ENCODE measurements at places on chromosomes 1 and 21.

- no peak for DNase-seq
Measured at GRCh38 chr1:41347276-41347675, 14.0 kb upstream of the FOXO6 start.

- DNase-seq: no peak
Measured at GRCh38 chr21:37368541-37369279, 2.1 kb downstream of the DYRK1A start.

GRCh38 chr1:68149110-68149798 is 83.1 kb downstream of the WLS start:
- DNase-seq: no peak

- no peak for DNase-seq
Measured at GRCh38 chr1:160411271-160412027, 11.1 kb downstream of the VANGL2 start.

DNA sequence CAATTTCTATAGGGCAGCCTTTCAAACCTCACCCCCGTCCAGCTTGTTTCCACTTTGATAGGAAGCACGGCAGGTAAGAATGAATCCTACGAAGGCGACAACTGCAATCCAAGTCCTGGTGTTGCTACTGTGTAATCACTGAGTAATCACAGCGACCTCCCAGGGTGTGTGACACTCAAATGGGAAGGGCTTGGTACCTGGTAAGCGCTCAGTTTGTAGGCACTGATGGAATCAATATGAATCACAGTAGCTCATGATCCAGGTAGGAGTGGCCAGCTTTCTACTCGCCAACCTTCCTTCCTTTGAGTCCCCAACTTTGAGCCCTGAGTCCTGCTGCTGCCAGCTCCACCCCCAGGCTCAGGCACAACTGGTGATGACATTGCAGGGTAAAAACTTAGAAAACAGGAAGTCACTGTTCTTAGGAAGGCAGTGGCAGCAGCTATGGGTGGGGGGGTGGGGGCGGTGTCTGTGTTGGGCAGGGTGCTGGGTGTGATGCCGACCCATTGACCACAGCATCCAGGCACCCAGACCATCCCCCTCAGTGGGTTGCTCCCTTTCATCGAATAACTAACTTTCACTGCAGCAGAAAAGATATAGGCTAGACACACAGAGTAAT is 70.7 kb downstream of the CD247 start:
- no peak for DNase-seq

- DNase-seq: no peak
Measured at GRCh38 chr1:82567348-82567747, 766.6 kb downstream of the ADGRL2 start.

GRCh38 chr1:155168456-155169210 is 4.5 kb downstream of the KRTCAP2 start:
- DNase-seq: no peak

DNA sequence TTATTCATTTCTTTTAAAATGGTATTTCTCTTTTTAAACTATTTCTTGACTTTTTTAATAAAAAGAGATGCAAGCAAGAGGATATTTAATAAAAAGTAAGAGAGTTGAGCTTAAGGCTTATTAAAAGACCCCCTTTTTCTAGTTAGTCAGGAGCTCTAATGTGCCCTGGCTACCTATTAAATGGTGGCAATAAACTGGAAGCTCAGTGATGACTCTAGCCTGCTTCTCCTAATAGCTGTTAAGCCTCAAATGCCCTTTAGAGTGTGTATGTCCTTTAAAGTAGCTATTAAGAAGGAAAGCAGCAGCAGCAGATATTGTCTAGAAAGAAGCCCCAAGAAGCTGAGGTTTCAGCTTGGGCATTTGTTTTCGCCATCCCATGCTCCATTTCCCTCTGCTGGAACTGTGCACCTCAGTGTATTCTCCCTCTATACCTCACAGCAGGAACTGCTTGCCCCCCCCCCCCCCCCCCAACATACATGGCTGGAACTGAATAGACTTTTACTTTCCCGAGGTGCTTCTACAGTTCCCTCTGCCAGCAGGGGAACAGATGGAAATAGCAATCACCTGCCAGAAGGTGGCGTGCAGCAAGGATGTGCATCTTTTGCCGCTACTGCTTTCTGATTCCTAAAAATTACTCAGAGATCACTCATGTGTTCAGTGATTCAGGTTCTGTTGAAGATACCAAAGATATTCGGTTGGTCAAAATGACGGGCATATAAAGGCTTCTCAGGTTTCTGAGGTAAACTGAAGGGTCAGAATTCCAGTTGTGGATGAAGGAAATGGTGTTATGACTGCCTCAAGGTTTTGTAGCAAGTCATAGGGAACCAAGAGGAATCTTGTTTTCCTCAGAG is 2.5 kb downstream of the RGS4 start:
- DNase-seq: peak; percentile 98

GRCh38 chr1:167499106-167499505 is 19.2 kb downstream of the CD247 start:
- no peak for DNase-seq

DNA sequence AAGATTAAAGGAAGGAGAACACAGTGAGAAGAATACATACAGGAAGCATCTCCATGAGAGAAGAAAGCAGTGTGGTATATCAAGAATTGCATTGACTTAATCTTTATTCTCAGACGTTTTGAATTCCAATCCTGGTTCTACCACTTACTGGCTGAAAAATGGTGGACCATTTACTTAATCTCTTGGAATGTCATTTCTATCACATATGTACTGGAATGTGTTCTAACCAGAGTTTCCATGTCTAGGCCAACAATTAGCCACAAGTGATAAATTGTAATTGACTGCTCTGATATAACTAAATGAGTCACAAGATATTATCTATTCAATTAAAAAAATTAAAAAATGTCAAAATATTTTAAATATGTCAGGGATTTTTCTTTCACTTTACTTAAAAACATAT is 626.1 kb downstream of the PTPRC start:
- no peak for DNase-seq

DNA sequence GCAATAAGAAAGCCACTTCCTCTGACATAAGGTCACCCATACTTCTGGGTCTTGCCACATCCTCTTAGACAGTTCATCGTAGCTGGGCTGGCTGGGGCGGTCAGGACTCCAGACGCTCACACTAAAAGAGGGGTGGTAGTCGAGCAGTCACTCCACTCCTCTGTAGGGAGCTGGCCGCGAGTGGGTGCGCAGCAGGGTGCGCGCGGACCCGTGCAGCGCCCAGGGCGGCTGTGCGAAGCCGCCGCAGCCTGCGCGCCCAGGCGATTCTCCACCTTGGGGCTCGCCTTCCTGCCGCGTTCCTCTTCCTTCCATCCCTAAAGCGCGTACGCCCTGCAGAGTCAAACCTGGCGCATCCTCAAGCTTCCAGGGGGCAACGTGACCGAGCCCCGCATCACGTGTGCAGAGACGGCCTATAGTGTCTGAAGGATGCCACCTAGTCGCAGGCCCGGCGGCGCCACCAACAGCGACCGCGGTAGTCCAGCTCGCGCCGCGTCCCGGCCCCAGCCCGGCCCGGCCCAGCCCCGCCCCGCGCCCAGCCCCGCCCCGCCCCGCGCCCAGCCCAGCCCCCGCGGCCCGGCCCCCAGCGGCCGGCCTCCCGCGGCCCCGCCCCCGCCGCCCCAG is 360 bp upstream of the PRDX6 start:
- peak; percentile 79 for DNase-seq

GRCh38 chr1:212565079-212565478 is 43.5 kb upstream of the ATF3 start:
- no peak for DNase-seq

DNA sequence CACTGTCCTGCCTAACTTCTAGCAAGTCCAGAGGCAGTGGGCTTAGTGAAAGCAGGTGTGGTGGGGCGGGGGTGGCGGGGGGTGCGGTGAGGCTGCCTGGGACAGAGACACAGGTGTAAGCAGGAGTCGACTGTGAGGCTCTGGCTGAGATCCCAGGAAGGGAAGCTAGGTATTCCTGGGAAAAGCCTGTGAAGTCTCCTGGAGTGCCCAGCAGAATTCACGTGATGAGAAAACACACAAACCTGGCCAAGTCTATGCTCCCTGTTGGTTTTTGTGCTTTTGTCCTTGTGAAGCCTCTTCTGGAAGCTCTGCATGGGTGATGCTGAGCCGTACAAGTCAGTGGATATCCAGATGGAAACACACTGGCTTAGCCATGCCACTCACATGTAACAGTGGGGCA is 5.3 kb downstream of the GALNT2 start:
- DNase-seq: no peak

GRCh38 chr1:16888860-16889816 is 6.6 kb upstream of the RNU1-2 start:
- DNase-seq: peak; percentile 39

GRCh38 chr1:171743081-171743870 is 1.4 kb upstream of the VAMP4 start:
- DNase-seq: peak; percentile 40

- DNase-seq: no peak
Measured at GRCh38 chr1:87052961-87053360, 138.5 kb downstream of the HS2ST1 start.

DNA sequence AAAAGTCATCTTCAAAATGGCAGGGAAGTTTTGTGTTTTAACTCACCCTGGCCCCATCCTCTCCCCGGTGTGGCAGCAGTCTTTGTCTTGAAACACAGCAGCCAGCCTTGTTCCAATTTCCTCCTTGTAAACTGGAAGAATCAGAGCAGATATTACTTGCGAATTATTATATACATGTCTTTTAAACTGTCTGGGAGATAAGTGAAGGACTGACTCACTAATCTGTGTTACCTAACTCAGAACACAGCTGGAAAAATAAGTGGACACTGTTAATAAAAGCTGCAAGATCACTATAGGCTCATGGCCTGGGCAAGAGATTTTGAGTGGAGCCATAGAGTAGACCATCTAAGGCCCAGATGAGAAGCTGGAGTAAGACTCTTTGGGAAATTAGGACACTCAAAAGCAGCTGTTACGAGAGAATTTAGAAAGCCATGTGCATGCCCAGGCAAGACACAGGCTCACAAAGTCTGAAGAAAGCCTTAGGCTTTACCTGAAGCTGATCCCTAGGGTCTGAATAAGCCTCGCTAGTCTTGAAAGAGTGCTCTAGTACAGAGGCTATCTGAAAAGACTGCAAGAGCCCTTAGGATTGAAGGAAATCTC is 233.0 kb upstream of the RAB4A start:
- no peak for DNase-seq

- DNase-seq: no peak
Measured at GRCh38 chr1:208213786-208214185, 30.4 kb downstream of the PLXNA2 start.

DNA sequence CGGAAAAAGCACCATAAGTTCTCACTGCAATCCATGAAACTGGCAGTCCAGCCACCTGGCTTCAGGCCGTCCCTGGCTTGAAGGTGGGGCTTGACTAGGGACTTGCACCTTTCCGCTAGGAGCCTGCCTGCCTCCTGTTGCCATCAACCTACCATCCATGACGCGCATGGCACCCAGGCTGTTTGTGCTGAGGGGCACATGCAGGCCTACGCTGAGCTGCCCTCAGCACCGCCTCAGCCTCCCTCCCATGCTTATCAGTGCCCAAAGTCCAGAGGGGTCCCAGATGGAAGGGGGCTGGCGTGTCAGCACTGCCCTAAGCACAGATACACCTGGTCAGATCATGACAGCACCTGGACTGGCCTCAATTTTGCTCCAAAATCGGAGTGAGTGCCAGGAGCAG is 190.2 kb upstream of the LYPLAL1 start:
- no peak for DNase-seq

GRCh38 chr1:45842786-45843185 is 39.4 kb downstream of the MAST2 start:
- DNase-seq: no peak

GRCh38 chr1:49111931-49112330 is 335.2 kb upstream of the BEND5 start:
- DNase-seq: peak; percentile 40

- no peak for DNase-seq
Measured at GRCh38 chr1:158191299-158191698, 10.6 kb downstream of the CD1D start.

GRCh38 chr21:39788383-39788782 is 43.4 kb downstream of the IGSF5 start:
- DNase-seq: peak; percentile 97

GRCh38 chr1:230310381-230311163 is 115.6 kb downstream of the PGBD5 start:
- peak; percentile 66 for DNase-seq

- no peak for DNase-seq
Measured at GRCh38 chr1:107342316-107342715, 201.5 kb downstream of the NTNG1 start.

DNA sequence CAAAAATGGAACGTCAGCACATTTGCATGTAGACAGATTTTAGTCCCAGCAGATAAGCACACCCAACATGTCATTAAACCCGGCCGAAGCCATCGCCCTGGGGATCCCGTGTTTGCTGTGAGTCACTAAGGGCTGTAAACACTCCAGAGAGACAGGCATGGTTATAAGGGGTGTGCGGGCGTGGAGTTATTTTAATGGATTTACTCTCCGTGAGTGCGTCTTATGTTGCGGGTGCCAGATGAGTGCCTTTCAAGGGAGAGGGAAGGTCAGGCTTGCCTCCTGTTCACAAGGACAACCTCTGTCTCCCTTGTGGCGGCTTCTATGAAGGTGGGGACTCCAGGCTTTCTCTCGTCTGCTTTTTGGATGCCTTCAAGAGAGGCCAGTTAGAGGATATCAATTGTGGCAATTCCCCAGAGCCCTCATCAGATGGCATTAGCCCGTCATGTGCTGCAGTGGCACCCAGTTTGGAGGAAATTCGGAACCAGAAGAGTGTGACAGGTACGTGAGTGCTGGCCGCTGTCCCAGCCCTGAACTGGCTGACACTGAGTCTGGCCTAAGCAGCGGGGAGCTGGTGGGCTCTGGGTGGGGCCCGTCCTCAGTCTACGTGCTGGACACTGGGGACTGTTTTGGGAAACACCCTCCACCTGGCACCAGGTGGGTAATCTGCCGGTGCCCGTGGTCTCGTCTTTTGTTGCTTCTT is 223.8 kb upstream of the TMEM51 start:
- DNase-seq: peak; percentile 30

GRCh38 chr21:44953628-44954021 is 13.8 kb downstream of the SLX9 start:
- no peak for DNase-seq

DNA sequence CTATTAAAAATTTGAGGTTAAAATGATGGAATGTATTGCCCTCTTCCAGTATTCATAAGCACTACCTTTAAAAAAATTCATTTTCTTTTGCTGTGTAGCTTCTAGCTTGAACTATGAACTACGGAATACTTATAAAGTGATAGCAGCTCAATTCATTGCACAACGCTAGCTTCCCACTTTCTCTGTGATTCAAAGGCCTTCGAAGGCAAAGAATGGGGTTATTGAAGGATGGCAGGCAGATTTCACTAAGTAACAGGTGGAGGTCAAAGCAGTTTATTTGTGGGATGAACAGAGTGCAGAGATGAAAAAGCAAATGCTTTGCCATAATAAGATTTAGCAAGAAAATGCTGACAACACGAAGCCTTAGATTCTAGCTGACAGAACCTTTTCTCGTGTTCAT is 290.6 kb downstream of the NFIA start:
- no peak for DNase-seq
